ENCODE measurements at places on chromosomes 3 and 15. TPM values are rescaled to one million over a fixed set of nuclear protein-coding genes. Genes with fewer than 3 reads are reported as not detected.

Gene UPK1B
- polyA plus RNA-seq: not detected

Gene PRR20G
- polyA plus RNA-seq: not detected

Gene RGMA
- polyA plus RNA-seq: 0.31 TPM

Gene TMEM108
- polyA plus RNA-seq: 68.5 TPM

Gene RPL22L1
- 95.0 TPM for polyA plus RNA-seq

Gene C3orf38
- polyA plus RNA-seq: 27.5 TPM

Gene ATP8B4
- polyA plus RNA-seq: 0.58 TPM

Gene AGBL1
- not detected for polyA plus RNA-seq

Gene NR2E3
- 1.5 TPM for polyA plus RNA-seq
